Suprapubic skin (tissue), 4 donors: ENCODE measurements at places on chromosomes 7 and 10. TPM values are rescaled to one million over a fixed set of nuclear protein-coding genes. Genes with fewer than 3 reads are reported as not detected.

GRCh38 chr7:70153933-70154332, 555.7 kb downstream of the AUTS2 start:
- DNase-seq = no peak

DNA sequence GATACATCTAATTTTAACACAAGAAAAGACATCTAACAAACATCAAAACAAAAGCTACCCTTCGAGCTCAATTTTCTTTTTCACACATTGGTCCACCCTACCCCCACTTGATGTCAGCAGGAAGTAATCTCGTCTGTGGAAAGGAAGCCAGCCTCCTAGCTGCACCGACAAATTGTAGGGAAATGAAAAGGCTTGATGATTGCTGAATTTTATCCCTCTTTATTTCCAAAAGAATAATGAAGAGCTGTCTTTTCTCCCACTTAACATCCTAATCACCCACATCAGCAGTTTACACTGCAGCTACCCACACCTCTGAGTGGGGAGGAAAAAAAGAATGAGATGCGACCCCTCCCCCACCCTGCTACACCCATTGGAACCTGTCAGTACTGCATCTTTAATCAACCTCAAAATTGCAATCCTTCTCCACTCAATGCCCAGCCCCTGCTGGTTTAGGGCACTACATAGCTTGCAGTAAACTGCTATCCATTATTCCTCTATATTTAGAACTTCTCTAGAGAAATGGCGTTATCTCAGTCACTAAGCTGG, 10.6 kb upstream of the CPVL start:
- DNase-seq = no peak

GRCh38 chr7:4040109-4040928, 641.8 kb upstream of the FOXK1 start:
- no peak for DNase-seq

GRCh38 chr7:18504965-18505364, 9.4 kb downstream of the HDAC9 start:
- DNase-seq = no peak

The FAM185A gene
- total RNA-seq = 17.8 TPM

The MET gene
- 26.9 TPM for total RNA-seq
